PC-3 (cell line): ENCODE measurements at places on chromosomes 3 and 15. TPM values are rescaled to one million over a fixed set of nuclear protein-coding genes. Genes with fewer than 3 reads are reported as not detected.

Gene GRAMD1C
- 2.8 and 4.5 TPM in 2 replicates for total RNA-seq

Gene TMCO5A
- not detected in 2 replicates for total RNA-seq

DNA sequence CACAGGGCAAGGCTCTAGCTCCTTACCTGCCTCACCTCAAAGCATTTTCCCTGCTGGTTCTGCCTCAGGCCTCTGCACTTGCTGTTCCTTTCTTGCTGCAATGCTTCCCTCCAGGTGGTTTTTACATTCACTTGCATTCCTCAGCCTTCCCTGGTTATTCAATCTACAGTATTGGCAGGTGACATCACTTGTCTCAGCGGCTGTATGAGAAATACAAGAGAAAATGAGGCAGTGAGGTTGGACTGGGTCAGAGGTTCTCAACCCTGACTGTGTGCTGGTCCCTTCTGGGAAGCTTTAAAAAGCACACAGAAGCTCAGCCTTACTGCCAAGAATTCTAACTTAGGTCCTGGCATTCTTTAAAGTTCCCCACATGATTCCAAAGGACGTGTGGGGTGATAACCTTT lies 26.7 kb downstream of the SIAH2 start:
- no peaks in the 10 kb centered on the region for H3K27me3 ChIP-seq
- DNase-seq, result no peak
- H3K4me3 ChIP-seq, result no peak overlapping the region
- H3K4me1 ChIP-seq, result peaks cover 6% of the 10 kb centered on the region; the same call in 1 of the 2 replicates

DNA sequence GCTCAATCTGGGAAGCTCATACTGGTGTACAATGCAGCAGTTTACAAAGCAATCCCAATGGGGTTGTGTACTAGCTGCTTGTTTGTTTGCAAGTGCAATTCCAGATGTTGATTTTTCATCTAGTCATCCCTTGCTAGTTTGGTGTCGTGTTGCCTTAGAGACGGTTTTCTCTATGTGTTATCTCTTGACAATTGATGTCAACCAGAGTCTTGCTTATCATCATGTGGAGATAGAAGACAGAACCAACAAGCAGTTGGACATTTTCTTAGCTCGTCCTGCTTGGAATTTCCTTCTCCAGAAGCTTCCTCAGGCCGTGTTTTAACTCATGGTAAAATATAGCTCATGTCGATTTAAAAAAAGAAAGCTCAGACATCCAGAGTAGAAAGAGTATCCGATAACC lies 262.0 kb upstream of the KCNH8 start:
- H3K4me3 ChIP-seq, result no peak overlapping the region
- H3K36me3 ChIP-seq, result no peaks in the 10 kb centered on the region
- 0 out of 2 replicates have a peak, but pooled peaks cover 5% of the 10 kb centered on the region for H3K4me1 ChIP-seq
- no peak for DNase-seq
- H3K27me3 ChIP-seq, result 0 out of 2 replicates have a peak, but pooled peaks cover 3% of the 10 kb centered on the region
- H3K27ac ChIP-seq, result no peak overlapping the region

DNA sequence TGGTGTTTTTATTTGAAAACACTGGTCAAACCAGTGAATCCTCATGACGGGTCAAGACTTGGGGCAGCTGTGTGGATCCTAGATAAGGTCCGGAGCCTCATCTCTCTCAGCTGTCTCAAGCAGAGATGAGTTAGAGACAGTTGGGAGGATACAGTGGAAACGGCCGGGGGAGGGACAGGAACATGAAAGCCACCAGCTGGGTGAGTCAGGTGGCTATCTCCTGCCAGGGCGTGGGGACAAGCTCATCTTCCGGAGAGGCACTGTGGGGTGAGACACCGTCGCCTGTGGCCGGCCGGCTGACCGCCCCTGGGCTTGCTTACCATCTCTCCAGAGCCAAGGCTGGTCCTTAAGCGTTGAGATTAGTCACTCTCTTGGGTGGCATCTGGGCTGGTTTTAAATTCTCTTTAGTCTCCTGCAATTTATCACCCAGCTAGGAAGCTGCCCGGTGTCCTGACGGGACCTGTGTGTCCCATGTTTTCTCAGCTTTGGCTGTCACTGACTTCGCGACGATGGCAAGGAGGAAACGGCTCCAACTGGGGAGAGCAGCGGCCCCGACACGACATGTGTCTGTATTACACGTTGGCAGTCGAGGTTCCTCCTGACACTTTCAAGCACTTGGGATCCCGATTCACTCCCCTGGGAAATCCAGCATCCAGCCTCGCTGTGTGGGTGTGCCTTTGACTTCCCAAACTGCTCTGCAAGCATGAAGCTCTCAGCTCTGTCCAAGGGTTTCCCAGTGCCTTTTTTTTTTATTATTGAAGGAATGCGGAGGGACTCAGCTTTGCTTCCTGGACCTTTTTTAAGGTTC lies 7.5 kb downstream of the ST8SIA2 start:
- H3K4me3 ChIP-seq, result no peak overlapping the region
- no peaks in the 10 kb centered on the region for H3K4me1 ChIP-seq
- DNase-seq, result no peak
